ENCODE measurements at places on chromosomes 13 and 19.

DNA sequence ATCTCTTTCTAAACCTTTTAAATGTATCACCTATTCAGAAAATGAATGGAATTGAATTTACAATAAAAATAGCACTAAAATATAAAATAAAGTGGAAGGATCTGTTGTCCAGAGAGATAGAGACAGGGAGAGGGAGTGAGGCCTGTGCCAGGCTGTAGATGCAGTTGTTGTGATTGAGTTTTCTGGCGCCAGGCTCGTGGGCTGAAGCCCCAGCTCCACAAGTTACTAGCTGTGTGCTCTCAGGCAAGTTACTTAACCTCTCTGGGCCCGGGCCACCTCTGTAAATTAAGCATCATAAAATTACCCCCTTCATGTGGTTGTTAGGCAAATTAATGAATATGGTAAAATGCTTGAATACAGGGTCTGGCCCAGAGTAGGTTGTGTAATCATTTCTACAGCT, 52.3 kb upstream of the USP29 start:
- DNase-seq, result no peak

- no peak for DNase-seq
Observed at GRCh38 chr13:39451301-39451700, 151.7 kb downstream of the LHFPL6 start.

- DNase-seq, result no peak
Observed at GRCh38 chr13:40345149-40345514, 321.3 kb downstream of the FOXO1 start.

- no peak for DNase-seq
Observed at GRCh38 chr19:56678205-56678604, 6.6 kb upstream of the ZNF835 start.

DNA sequence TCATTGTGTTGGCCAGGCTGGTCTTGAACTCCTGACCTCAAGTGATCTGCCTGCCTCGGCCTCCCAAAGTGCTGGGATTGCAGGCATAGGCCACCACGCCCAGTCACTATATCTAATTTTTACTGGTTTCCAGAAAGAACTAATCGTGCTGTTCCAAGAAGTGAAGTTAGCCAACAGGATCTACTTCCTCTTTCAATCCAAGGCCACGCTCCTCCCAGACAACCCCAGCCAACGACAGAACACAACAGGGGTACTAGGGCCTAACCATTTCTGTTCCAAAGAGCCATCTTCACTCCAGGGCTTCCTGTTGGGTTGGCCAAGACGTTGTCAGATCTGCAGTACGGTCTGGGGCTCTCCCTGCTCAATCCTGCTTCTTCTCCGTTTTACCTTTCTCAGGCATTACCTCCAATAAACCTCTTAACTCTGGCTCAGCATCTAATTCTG, 7.0 kb upstream of the LSM14A start:
- DNase-seq, result no peak
